IgD-negative memory B cell (primary cell): ENCODE measurements at places on chromosomes 3 and 15. TPM values are rescaled to one million over a fixed set of nuclear protein-coding genes. Genes with fewer than 3 reads are reported as not detected.

The HHLA2 gene
- polyA plus RNA-seq: not detected

The ATR gene
- 12.6 TPM for polyA plus RNA-seq

The MRPS11 gene
- polyA plus RNA-seq: 60.1 TPM

The TM4SF1 gene
- polyA plus RNA-seq: not detected

The HRG gene
- polyA plus RNA-seq: not detected

The RAD51 gene
- polyA plus RNA-seq: 0.45 TPM

The GATA2 gene
- polyA plus RNA-seq: 0.11 TPM

The GUCA1C gene
- not detected for polyA plus RNA-seq

The SPINK8 gene
- not detected for polyA plus RNA-seq

The MRPL47 gene
- polyA plus RNA-seq: 54.5 TPM

The FANCD2 gene
- polyA plus RNA-seq: 15.2 TPM

The HIGD2B gene
- polyA plus RNA-seq: not detected

The MEGF11 gene
- 0.41 TPM for polyA plus RNA-seq

The SCAANT1 gene
- polyA plus RNA-seq: not detected

The TRIM71 gene
- not detected for polyA plus RNA-seq

The SLC28A1 gene
- not detected for polyA plus RNA-seq

The CNTN4 gene
- polyA plus RNA-seq: not detected
